Mammary microvascular endothelial cell (primary cell): ENCODE measurements at places on chromosomes 11 and 22. TPM values are rescaled to one million over a fixed set of nuclear protein-coding genes. Genes with fewer than 3 reads are reported as not detected.

Gene MUC6
- total RNA-seq, result not detected in 2 replicates

Gene RIMBP3B
- not detected in 2 replicates for total RNA-seq

Gene SEZ6L
- total RNA-seq, result not detected in 2 replicates

Gene YAP1
- 7.5 and 10.3 TPM in 2 replicates for total RNA-seq

Gene HORMAD2
- total RNA-seq, result not detected in 2 replicates

Gene NELL1
- total RNA-seq, result not detected in 2 replicates

Gene TSSK2
- not detected in 2 replicates for total RNA-seq

Gene KIAA1671
- total RNA-seq, result 29.1 and 30.2 TPM in 2 replicates

Gene PPP2R5B
- total RNA-seq, result 23.6 and 27.2 TPM in 2 replicates

Gene MB
- total RNA-seq, result not detected in 2 replicates

Gene CHRDL2
- not detected in 2 replicates for total RNA-seq

Gene PRR5L
- total RNA-seq, result 19.0 and 25.6 TPM in 2 replicates

Gene CFAP68
- 11.8 and 12.3 TPM in 2 replicates for total RNA-seq

Gene PEX26
- 26.4 and 27.4 TPM in 2 replicates for total RNA-seq

Gene OR5P2
- not detected in 2 replicates for total RNA-seq

Gene FHIP1B
- 11.1 and 11.3 TPM in 2 replicates for total RNA-seq

Gene SAA2
- total RNA-seq, result not detected in 2 replicates

Gene PGR
- total RNA-seq, result not detected in 2 replicates

Gene BAIAP2L2
- total RNA-seq, result 0.07 and 0.54 TPM in 2 replicates

Gene CHRNA10
- 0.05 TPM in 1 of 2 replicates, not detected in the other for total RNA-seq

Gene DAGLA
- total RNA-seq, result 4.3 and 5.8 TPM in 2 replicates
